ENCODE measurements at places on chromosomes 13 and 19. TPM values are rescaled to one million over a fixed set of nuclear protein-coding genes. Genes with fewer than 3 reads are reported as not detected.

Gene PDCD2L
- total RNA-seq = 7.0 TPM

Gene NTF4
- not detected for total RNA-seq

Gene SYNE4
- total RNA-seq = 0.20 TPM

Gene CLC
- total RNA-seq = not detected

Gene SKA3
- 0.83 TPM for total RNA-seq

Gene KASH5
- total RNA-seq = not detected

Gene FXYD7
- total RNA-seq = not detected

Gene ZNF429
- total RNA-seq = 5.7 TPM

Gene NOTCH3
- total RNA-seq = 493 TPM

Gene SGCG
- total RNA-seq = 0.52 TPM

Gene APOC1
- total RNA-seq = not detected

Gene ACP5
- total RNA-seq = 2.4 TPM

All from smooth muscle cell of the pulmonary artery (primary cell).